Panc1 (cell line): ENCODE measurements at places on chromosomes 12 and 14.

DNA sequence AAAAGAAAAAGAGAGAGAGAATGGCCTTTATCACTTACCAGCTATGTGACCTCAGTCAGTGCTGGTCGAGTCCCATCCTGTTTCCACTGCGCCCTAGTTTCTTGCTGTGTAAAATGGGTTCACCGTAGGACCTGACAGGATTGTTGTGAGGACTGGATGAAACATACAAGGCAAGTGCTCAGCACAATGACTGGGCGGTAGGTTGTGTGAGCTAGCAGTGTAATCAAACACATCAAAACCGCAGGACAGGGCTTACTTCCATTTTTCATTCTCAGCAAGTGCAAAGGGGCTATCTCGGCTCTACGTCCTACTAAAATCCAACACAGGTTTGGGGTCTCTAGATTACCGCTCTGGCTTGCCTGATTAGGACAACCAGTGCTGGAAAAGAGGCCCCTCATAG lies 36.4 kb upstream of the ATXN2 start:
- no peak for DNase-seq

DNA sequence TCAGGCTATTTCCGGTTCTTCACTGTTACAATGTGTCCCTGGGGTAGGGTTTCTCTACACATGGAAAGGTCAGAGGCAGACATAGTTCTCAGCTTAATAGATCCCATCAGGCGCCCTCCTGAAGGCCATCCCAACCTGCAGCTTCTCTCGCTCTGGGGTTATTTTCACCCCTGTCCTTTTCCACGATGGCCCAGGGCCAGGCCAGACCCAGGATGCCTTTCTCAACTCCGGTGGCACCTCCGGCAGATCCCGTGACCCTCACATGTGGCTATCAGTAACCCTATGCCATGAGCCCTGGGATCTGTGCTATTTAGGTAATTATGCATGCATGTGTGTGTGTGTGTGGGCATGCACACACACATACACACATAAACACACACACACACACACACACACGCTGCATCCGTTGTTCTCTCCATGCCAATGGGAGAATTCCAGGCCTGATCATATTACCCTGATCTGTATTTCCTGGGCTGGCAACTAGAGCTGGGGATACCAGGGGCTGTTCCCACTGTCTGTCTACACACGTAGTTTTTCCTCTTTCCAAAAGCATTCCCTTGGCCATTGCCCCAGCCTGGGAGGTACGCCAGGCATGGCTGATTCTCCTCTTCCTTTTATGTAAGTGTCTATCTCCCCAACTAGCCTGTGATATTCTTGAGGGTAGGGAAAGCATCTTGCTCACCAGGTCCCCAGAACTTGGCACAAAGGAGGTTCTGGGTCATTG lies 51.2 kb upstream of the NOS1 start:
- no peak for DNase-seq

GRCh38 chr12:80776706-80777105 lies 60.0 kb downstream of the MYF5 start:
- DNase-seq: no peak

DNA sequence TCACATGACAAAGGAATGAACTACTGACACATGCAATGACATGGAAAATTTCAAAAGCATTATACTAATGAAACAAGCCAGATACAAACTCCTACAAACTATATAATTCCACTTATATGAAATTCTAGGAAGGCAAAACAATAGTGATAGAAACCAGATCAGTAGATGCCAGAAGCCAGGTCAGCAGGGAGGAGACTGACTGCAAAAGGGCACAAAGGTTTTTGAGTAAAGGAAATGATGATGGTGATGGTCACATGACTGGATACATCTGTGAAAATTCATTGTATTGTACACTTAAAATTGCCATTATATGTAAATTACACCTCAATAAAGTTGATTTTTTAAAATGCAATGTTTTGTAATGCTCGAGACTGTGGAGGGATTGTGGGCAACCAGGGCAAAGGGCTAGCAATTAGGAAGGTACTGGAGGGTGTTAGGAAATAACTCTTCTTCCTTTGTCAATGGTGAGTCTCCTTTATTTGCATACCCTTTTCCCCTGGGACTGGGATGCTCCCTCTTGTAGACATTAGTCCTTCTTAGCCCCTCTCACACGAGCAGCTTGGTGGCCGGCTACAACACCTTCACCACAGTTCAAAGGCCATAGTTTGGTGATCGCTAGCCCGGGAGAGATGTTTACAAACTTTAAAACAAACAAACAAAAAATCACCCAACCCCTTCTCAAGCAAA lies 6.7 kb upstream of the PRPF40B start:
- no peak for DNase-seq

DNA sequence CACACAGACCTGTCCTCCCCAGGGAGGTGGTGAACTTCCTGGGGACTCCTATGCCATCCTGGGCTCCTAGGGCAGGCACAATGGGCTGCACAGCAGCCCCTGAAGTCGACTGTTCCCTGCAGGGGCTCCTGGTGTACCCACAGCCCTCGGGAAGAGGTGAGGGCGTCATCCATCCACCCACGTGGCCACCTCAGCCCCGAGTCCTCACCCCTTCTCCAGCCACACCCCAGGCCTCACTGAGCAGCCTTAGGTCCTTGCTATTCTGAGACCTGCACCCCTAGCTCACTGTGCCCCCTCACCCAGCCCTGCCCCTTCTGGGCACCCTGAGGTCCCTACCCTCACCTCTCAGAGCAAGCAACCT lies 38.9 kb downstream of the BEGAIN start:
- DNase-seq: no peak

DNA sequence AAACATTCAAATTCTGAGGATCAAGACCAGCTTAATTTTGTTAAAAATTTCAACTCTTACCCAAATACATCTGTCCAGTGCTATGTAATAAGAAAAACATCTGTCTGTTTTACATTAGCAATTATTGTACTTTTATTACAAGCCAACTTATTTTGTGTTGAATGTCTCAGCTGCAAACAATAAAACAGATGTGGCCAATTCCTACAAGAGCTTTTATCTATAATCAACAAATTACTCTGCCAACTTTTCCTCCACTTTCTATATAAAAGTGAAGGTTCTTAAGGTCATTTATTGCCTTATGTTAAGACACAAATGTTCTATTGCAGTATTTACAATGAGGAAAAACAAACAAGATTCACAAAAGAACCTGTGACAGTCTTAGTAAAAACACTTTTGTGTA lies 72.7 kb downstream of the NOVA1 start:
- no peak for DNase-seq

DNA sequence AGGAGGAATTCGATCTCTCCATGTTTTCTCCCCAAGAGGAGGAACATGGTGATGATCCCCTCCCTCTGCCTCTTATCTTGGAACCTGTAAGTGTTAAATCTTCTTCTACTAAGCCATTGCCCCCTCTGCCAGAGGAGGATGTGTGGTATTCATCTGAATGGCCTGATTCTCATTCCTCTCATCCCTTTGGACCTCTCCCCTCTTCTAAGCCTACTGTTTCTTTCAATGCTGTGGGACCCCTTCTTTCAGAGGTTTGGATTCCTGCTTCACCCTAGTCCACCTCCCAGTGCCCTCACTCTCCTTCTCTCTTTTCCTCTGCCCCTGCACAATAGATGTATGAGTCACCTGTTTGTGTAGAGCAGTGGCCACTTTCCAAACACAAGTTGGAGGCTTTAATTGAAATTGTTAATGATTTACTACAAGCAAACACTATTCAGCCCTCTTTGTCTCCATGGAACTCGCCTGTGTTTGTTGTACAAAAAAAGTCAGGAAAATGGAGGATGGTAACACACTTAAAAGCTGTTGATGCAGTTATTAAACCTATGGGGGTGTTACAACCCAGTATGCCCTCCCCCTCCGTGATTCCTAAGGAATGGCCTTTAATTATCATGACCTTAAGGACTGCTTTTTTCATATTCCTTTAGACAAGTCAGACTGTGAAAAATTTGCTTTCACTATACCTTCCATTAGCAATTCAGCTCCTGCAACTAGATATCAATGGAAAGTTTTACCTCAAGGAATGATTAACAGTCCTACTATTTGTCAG lies 192.1 kb upstream of the ALG10B start:
- DNase-seq: no peak

DNA sequence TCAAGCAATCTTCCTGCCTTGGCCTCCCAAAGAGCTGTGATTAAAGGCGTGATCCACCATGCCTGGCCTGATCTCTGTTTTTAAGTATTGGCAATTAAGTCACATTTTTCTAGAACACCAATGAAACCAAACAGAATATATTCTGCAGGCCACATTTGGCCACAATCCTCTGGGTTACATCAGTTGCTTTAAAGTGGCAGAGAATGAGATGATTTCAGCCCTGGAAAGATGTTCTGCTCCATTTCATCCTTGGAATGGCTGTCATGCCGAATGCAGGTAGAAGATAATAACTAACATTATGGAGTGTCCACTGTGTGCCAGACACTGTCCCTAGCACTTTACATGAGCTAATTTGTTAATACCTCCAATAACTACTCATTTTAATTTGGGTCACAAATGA lies 154.4 kb downstream of the PTPN11 start:
- DNase-seq: no peak

- no peak for DNase-seq
Measured at GRCh38 chr14:26286913-26287205, 311.0 kb downstream of the NOVA1 start.

DNA sequence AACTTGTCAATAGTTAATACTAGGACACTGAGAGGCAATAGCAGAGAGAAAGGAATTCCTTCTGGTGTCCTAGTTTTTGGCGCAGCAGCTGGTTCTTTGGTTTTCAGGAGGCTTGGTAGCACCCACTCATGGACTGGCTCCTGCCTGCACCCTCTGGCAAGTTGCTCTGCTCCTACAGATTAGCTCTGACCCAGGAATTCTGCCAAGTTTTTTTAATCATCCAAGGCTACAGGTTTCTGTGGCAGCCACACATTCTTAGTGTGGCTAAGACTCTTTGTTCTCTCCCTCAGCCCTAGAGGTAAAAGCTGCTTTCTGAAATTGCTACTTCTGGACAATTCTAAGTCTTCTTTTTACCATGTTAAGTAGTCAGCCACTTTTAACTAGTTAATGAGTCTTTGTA lies 72.0 kb upstream of the FKBP4 start:
- no peak for DNase-seq

- no peak for DNase-seq
Measured at GRCh38 chr12:57477710-57478681, 1.7 kb downstream of the ARHGAP9 start.

DNA sequence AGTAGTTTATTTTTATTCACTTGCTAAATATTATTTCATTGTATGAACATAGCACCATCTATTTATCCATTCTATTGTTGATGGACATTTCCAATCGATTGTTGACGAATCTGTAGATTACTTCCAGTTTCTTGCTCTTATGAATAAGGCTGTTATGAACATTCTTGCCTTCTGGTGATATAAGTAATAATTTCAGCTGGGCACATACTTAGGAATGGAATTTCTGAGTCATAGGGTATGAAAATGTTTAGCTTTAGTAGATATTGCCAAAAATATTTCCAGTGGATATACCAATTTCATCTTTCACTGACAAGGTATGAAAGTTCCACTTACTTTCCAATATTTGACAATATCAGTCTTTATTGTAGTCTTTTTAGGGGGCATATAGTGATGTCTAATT lies 468.5 kb downstream of the ETNK1 start:
- no peak for DNase-seq

GRCh38 chr14:75070383-75070782 lies 942 bp downstream of the ZC2HC1C start:
- DNase-seq: no peak

DNA sequence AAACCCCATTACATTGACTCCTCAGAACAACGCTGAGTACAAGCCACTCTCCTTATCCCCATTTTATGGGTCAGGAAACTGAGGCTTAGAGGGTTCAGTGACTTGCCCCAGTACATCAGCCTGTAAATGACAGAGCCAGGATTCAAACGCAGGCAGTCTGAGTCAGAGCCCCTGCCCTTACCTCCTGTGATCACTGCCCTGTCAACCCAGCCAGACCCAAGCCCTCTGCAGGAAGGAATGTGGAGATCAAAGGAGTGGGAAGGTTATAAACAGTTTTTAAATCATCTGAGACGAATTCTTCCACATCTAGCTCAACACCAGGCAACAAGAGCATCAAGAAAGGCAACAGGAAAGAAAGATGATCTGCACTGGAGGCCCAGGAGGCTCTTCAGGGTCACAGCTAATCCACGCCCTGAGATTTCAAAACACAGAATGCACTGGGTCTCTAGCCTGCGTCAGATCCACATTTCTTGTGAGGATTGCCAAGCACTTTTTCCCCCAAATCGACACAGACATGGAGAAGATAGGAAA lies 38.5 kb downstream of the SPTB start:
- no peak for DNase-seq

GRCh38 chr12:126772171-126772864 lies 1494.7 kb upstream of the TMEM132C start:
- DNase-seq: no peak

DNA sequence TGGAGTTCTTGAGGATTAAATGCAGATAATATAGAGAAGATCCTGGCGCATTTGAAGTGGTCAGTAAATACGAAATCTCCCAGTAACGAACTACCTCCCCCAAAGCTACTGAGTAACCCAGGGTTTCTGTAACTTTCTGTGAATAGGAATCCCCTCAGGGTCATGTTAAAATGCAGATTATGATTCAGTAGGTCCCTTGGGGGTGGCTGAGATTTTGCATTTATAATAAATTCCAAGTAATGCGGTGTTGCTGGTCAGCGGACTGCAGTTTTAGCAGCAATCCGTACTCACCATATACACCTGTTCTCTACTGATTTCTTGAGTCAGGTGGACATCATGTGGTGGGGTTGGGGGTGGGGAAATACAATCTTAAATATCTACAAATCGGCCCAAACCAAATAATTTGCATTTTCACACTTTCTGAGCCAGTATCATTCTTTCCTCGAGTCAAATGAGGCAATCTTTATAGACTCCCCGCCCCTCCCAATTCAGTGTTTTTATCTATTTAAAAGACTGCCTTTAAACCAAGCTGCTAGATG lies 868 bp downstream of the SPATA7 start:
- no peak for DNase-seq

DNA sequence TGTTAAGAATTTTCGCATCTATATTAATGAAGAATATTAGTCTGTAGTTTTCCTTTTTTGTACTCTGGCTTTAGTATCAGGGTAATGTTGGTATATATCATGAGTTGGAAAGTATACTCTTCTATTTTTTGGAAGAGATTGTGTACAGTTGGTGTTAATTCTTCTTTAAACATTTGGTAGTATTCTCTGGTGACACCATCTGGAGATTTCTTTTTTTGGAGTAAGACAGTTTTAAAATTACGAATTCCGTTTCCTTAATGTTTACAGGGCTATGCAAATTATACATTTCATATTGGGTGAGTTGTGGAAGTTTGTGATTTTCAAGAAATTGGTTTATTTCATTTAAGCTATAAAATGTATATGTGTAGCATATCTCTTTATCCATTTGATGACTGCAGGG lies 183.8 kb upstream of the NOS1 start:
- no peak for DNase-seq

GRCh38 chr12:27460471-27460978 lies 14.0 kb downstream of the SMCO2 start:
- DNase-seq: peak; percentile 43
